ENCODE measurements at places on chromosomes 5 and 9. TPM values are rescaled to one million over a fixed set of nuclear protein-coding genes. Genes with fewer than 3 reads are reported as not detected.

Gene RNF183
- total RNA-seq: not detected

Gene SLC36A2
- total RNA-seq: not detected

Gene SMIM33
- total RNA-seq: not detected

Gene SLCO6A1
- total RNA-seq: not detected

Gene CKMT2
- 17.4 TPM for total RNA-seq

Gene GDNF
- total RNA-seq: 0.65 TPM

Gene PIP5K1B
- under 0.01 TPM for total RNA-seq

Gene FBP2
- total RNA-seq: not detected

Gene NR5A1
- total RNA-seq: not detected

Gene ARL14EPL
- total RNA-seq: 0.18 TPM

Gene CSF2
- not detected for total RNA-seq

Gene F12
- total RNA-seq: 0.18 TPM

Gene RMI1
- 3.2 TPM for total RNA-seq

Gene GRM6
- not detected for total RNA-seq

Gene SLC25A2
- total RNA-seq: 0.18 TPM

Gene SERF1A
- 2.4 TPM for total RNA-seq
